ENCODE measurements at places on chromosomes 12 and 14.

GRCh38 chr12:93361151-93361919 is 16.4 kb upstream of the NUDT4 start:
- DNase-seq, result no peak

DNA sequence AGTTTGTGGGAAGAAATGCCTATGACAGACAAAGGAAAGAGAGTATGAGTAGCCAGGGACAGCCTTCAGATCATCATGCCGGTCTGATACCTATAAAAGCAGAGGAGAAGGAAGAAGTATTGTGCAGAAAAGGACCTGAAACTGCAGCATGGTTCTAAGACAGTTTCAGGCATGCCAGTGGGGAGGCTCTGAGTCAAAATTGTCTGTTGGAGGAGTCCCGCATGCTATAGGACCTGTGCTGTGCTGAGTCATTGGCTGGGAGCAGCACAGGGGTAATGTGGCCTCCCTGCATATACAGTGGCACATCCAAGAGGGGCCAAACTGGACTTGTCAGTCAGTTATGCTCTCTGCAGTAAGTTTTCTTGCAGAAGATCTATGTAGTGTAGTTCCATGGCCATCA is 40.7 kb downstream of the NEUROD4 start:
- no peak for DNase-seq

DNA sequence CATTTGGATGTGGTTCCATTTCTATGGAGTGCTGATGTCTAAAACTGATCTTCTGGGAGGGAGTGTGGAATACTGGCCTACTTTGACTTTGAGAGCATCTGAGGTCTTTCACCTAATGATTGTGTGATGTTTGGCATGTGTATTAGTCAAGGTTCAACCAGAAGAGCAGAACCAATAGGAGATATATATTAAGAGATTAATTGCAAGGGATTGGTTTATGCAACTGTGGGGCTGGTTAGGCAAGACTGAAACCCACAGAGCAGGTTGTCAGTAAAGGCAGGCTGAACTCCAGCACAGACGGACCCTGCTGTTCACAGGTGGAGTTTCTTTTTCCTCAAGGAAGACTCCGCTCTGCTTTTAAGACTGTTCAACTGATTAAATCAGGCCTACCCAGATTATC is 11.6 kb downstream of the BMAL2 start:
- DNase-seq, result no peak

GRCh38 chr14:84064316-84065125 is 1465.4 kb upstream of the FLRT2 start:
- DNase-seq, result peak; percentile 40

- DNase-seq, result no peak
Observed at GRCh38 chr14:69299286-69300035, 39.5 kb downstream of the GALNT16 start.

GRCh38 chr14:90820958-90821357 is 4.7 kb upstream of the TTC7B start:
- DNase-seq, result no peak

- DNase-seq, result no peak
Observed at GRCh38 chr14:35963209-35963608, 137.1 kb downstream of the BRMS1L start.

- no peak for DNase-seq
Observed at GRCh38 chr12:20604408-20605067, 90.6 kb upstream of the SLCO1C1 start.

GRCh38 chr14:21041676-21042433 is at the start of gene RNASE7:
Gene RNASE7 (plus strand): TSS chr14:21042362. CDS start chr14:21042993, 631 bp downstream.
- DNase-seq, result no peak

GRCh38 chr12:119372540-119372939 is 38.0 kb downstream of the CCDC60 start:
- no peak for DNase-seq

GRCh38 chr12:94169495-94169894 is 21.1 kb downstream of the PLXNC1 start:
- no peak for DNase-seq

DNA sequence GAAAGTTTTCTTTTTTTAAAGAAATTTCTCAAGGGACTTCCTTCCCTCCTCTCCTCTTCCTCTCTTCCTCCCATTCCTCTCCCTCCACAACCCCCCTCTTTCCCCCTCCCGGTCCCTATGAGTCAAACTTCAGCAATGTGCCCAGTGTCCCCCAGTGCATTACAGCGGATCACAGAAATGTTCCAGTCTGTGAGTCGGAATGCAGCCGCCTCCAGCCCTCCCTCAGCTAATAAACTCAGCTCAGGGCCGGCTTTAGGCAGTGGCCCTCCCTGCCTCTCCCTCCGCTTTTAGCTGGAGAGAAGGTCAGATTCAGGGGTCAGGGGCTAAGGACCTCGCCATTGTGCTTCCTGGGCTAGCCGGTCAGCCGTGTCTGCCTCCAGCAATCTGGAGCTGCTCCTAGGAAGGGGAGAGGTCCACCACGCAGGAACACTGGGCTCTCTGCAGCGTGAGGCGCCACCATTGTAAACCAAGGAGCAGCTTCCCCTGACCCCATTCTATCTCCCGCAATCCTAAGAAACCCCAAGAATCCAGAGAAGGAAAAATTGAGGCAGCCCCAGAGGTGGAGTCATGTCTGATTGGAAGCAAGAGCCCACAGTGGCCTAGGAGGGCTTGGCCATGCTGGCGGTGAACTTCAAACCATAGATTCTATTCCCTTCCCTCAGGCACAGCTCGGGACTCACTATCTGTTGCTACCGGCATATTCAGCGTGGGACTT is 1.1 kb upstream of the HDAC7 start:
- DNase-seq, result peak; percentile 96

GRCh38 chr12:26918321-26919215 is 19.2 kb downstream of the INTS13 start:
- no peak for DNase-seq

DNA sequence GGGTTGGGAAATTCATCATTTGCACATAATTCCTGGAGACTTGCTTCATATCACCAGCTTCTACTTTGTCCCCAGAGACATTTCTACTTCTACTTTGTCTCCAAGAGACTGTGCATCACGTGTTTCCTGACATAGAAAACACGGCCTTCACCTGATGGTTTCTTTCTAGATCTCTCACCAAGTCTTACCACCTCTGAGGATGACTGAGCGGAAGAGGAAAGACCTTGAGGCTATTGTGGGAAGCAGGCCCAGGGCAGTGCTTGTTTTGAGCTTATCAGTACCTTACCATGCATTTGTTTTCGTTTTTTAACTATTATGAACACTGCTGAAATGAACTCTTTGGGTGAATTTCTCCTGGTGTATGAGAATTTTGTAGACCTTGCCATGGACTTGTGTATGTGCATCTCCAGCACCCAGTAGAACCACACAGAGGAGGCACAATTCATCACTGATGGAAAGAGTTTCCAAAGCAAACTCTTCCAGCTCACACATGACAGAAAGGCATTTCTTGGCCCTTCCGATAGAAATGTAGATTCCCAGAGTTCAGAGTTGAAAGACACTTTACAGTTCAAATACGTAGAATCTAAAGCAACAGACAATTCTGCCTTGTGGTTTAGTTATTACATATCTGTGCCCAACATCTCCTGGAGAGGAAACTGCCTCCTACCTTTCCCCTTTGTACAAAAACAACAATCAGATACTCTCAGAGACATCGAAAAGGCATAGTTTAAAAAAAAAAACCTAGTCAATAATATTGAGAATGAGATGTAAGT is 434.7 kb downstream of the FUT8 start:
- DNase-seq, result no peak

- no peak for DNase-seq
Observed at GRCh38 chr14:52026017-52026660, 36.8 kb downstream of the RTRAF start.

DNA sequence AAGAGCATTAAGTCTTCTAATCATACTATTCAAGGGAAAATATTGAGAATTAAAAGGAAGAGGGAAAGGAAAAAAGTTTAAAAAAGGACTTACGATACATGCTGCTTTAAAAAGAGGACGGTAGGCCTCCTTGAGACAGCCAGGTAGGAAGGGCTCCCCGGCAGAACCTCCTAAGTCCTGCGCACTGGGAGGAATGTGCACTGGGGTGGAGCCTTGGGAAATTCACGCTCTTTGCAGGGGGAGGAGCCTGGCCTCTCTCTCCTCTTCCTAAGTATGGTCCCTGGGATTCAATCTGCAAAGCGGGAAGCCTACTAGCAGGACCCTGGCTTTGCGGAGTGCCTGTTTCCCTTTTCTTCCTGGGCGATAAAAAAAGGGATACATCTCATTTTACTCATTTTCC is 553.0 kb downstream of the RPS29 start:
- no peak for DNase-seq

- DNase-seq, result no peak
Observed at GRCh38 chr14:33529787-33530757, 420.8 kb downstream of the EGLN3 start.

- DNase-seq, result no peak
Observed at GRCh38 chr12:96883571-96883970, 23.5 kb upstream of the NEDD1 start.

DNA sequence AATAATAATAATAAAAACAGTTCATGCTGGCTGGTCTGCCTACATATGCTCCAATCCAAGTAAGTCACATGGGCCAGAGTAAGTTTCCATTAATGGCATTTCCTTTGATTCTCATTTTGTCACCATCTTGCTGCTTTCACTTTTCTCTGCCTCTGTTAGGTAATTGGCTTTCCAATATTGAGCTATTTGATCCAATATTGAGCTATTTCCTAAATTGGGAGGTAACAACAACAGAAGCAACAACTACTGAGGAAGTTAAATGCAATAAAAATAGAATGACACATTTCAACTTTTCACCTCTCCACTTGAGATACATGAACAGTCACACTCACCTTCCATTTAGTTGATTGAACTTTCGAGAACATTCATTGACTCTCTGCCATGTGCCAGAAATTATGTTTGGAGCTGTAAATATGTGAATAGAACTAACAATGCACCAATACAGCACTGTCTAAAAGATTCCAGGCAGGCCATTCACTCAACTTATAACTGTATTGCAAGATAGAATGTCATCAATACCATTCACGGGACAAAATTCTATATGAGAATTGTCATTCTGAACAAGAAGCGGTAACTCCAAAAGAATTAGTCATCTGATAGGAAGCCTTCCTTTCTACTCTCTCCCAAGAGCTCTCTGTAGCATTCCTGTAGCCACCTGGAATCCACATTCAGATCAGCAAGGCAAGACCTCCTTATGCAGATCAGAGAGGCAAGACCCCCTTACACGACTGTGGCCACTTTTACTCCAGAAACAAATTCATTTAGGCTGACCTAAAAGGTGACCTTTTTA is 136.4 kb downstream of the PHLDA1 start:
- DNase-seq, result no peak

DNA sequence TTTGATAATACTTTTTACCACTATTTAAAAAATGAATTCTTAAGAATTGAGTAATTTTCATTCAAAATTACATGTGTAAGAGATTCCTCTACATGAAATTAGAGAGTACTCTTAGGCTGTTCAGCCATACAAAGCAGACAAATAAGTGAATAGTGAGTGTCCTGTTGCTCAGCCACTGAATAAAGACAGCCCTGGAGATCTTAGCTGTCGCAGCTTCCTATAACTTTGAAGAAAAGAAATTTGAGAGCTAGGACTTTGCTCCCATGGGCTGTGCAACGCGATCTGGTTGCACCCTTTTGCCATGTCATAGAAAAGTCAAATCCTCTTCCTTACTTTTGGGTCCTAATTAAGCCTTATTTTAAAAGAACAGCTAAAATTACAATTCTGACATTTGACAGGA is 40.9 kb upstream of the LRIG3 start:
- no peak for DNase-seq

- no peak for DNase-seq
Observed at GRCh38 chr12:46779879-46780278, 45.9 kb downstream of the SLC38A4 start.

DNA sequence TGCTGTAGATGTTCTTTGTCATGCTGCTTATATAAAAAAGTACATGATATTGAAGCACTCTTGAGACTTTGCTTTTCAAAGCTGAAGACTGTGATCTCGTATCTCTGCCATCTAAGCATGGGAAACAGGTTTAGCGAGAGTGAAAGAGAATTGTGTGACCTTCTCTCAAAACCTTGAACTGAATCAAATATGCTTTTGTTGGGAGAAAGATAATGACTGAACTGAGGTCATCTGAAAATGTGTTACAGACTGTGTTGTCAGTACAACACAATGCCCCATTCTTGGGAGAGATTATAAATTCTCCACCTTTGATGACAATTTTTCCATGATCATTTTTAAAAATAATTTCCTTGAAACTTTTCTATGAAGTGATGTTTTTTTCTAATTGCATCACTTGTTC is 272.1 kb upstream of the SEL1L start:
- DNase-seq, result no peak

DNA sequence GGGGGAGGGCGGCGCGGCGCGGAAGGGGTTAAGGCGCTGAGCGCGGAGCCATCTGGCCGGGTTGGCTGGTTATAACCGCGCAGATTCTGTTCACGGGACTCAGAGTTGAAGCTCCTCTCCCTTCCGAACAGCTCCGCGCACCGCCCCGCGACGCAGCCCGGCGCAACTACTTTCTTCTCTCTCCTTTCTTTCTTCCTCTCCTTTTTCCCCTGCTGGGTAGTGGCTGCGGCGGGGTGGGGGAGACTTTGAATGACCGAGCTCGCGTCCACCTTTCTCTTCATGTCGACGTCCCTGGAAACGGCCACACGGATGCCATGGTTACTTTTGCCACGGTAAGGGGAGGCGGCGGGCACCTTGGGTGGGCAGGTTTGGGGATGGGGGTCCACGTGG is at the start of gene NTF3:
Gene NTF3 (plus strand): TSS at position 98 of the 390 bp plus-strand sequence. CDS start 217 bp downstream, at position 315.
- DNase-seq, result no peak

- DNase-seq, result no peak
Observed at GRCh38 chr12:49225576-49226166, 36.8 kb upstream of the TUBA1A start.

GRCh38 chr12:18502422-18502968 is 235.3 kb downstream of the PLCZ1 start:
- no peak for DNase-seq

All from fibroblast of skin of left biceps (primary cell).